ENCODE measurements at places on chromosomes 4 and X.

GRCh38 chr4:162522724-162523123 lies 358.9 kb upstream of the FSTL5 start:
- no peak for DNase-seq

- no peak for DNase-seq
These were observed 43.7 kb downstream of the BBS12 start for GRCh38 chr4:122775987-122776836.

DNA sequence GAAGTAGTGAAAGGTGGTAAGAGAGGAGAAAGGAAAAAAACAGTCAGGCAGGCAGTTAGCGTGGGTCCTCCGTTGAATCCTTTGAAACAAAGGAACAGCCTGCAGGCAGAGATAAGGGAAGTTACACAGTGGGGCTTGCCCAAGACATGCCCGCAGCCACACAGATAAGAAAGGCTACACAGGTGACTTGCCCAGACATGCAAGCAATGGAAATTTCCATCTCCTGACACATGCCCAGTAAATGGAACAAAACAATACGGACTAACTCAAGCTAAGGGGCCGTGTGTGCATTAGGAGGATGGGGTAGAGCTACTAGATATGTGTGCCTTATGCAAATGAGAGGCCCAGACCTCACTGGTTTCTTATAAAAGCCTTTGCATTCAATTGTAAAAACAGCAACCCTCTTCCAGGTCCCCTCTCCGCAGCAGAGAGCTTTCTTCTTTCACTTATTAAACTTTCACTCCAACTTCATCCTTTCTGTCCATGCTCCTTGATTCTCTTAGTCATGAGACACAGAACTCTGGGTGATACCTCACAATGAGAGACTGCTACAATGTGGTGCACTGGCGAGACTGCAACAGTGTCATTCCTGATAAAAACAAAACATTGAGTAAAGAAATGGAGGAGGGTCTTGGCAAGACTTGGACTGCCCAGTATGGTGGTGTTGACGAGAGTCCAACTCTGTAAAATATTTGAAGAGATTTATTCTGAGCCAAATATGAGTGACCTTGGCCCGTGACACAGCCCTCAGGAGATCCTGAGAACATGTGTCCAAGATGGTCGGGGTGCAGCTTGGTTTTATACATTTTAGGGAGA lies 997.4 kb upstream of the PRKX start:
- DNase-seq: no peak

DNA sequence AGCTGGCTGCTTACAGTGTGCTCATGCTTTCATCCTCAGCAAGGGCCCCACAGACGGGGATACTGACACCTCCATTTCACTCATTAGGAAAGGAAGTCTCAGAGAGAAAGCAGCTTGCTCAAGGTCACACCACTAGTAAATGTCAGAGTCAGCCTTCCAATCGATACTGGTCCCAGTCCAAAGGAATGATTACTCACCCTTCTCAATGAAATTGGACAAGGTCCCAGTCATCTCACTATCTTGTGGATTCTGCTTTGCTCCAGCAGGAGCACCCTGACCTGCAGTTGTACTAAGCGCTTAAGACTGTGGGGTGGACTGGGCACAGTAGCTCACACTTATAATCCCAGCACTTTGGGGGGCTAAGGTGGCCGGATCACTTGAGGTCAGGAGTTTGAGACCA lies 132.2 kb upstream of the SLC34A2 start:
- DNase-seq: no peak

GRCh38 chr4:188680004-188680666 lies 540.9 kb downstream of the TRIML1 start:
- DNase-seq: no peak

GRCh38 chr4:174629265-174629664 lies 107.0 kb upstream of the HPGD start:
- DNase-seq: no peak

DNA sequence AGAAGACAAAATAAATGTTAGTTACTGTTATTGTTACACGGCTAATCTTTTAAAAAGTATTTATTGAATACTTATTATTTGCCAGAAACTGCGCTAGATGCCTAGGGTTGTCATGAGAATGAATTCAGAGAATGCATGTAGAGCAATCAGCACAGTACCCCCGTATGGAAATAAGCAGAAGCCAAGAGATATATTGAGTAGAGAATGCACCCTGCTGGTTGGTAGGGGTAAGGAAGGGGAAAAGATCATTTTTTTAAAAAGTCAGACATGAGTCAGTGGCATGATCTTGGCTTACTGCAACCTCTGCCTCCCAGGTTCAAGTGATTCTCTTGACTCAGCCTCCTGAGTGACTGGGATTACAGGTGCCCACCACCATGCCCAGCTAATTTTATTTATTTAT lies 13.1 kb upstream of the DRP2 start:
- DNase-seq: peak; percentile 20

DNA sequence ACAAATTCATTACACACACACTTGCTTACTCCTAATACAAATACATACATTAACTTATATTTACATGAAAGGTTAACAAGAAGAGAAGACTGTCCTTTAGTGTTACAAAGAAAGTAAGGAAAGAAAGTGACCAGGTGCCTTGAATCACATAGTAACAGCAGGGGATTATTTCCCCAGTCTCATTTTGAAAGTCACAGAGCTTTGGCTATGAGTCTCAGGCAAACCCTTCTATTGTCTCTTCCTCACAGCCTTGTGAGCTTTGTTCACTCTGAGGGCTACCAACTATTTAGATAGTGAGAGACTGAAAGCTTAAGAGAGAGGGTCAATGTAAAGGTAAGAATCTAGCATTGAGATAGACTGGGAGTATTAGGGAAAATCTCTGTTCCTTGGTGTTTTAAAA lies 161.6 kb downstream of the NPNT start:
- DNase-seq: no peak

GRCh38 chr4:140612357-140612756 lies 43.6 kb upstream of the UCP1 start:
- no peak for DNase-seq

GRCh38 chrX:31063114-31063513 lies 8.7 kb downstream of the FTHL17 start:
- no peak for DNase-seq

- DNase-seq: no peak
These were observed 94.1 kb upstream of the HPRT1 start for GRCh38 chrX:134365904-134366303.

GRCh38 chr4:42905591-42905990 lies 13.1 kb downstream of the GRXCR1 start:
- DNase-seq: no peak

- no peak for DNase-seq
These were observed 67.3 kb downstream of the AFAP1 start for GRCh38 chr4:7872264-7872771.

- no peak for DNase-seq
These were observed 7.5 kb upstream of the BMP2K start for GRCh38 chr4:78768452-78769180.

- DNase-seq: no peak
These were observed 132.5 kb downstream of the GPC3 start for GRCh38 chrX:133852837-133853356.

DNA sequence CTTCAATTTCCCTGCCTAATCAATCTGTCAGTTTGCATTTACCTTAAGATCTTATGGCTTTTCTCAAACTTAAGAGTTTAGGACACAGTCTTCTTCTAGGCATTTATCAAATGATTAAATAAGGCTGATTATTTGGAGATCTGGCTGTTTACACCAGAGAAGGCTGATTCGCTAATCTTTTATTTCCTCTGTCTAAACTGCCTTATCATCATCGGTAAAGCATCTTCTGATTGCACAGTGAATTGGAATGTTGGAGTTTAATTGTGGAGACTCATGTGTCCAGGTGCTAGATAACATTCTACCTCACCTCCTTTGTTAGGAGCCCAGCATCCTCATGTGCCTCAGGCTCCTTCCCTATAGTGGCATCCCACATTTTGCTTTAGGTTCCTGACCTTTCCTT lies 100.3 kb upstream of the DDIT4L start:
- no peak for DNase-seq

GRCh38 chrX:68498044-68498507 lies 775 bp upstream of the YIPF6 start:
- DNase-seq: no peak

DNA sequence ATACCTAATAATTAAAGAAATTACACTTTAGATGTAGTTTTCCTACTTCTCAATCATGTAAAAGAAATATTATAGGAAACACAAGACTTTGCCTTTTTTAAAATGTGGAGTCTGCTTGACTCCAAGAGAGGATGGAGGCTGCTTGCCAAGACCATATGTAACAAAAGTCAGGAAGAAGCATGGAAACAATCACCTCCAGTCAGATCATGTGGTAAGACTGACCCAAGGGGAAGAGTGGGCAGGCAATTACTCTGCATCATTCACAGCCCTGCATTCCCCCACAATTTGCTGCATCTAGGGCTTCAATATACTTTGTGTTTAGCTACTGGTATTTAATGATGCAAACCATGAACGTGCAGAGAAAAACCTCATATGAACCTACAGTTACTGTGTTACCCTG lies 78.0 kb upstream of the RXFP1 start:
- DNase-seq: no peak

DNA sequence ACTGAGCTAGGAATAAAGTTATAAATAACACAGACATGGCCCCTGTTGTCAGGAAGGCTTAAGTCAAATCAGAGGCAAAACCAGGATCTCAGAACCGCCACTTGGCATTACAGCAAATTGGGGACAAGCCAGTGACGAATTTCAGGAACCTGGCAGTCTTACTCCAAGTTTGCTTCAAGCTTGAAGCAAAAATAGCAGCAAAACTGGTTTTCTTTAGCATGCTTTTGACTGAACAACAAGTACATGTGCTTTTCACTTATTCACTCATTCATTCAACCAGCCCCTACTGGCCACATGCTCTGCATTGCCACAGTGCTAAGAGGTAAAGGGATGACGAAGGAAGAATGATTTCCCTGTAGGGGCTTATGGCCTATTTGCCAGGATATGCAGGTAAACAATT lies 253.9 kb upstream of the PPARGC1A start:
- DNase-seq: no peak

DNA sequence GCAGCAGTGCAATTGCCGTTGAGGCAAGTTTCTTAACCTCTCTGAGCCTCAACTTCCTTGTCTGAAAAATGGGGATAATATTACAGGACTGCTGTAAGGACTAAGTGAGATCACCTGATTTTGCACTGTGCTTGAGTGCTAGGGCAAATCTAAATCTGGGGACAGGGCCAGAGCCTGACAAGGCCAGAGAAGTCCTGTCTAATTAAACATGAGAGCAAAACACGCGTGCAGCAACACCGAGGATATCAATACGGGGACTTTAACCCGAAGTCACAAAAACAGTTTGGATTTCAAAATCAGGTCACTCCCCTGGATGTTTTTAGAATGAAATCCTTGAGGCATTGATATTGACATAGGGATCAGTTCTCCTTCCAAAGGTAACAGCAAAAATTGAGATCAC lies 5.7 kb upstream of the GJB1 start:
- DNase-seq: no peak

GRCh38 chr4:84879651-84880200 lies 86.8 kb downstream of the WDFY3 start:
- no peak for DNase-seq

- DNase-seq: no peak
These were observed 58.7 kb downstream of the UGT2A3 start for GRCh38 chr4:68892861-68893260.

DNA sequence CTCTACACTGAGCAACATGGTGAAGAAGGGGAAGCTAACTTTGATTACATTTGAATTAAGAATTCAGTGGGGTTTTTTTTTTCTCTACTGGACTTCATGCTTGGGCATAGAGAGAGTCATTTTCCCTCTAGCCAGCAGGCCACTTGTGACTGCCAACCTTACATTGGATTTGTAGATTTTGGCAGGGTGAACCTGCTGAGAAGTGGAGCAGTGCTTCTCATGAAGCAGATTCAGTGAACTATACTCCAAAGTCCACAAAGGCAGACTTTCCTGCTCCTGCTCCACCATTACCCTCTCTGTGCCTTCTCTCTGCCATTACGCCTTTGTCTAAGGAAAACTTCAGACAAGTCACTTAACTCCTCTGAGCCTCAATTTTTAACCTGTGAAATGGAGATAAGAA lies 69.9 kb downstream of the PAK3 start:
- no peak for DNase-seq

DNA sequence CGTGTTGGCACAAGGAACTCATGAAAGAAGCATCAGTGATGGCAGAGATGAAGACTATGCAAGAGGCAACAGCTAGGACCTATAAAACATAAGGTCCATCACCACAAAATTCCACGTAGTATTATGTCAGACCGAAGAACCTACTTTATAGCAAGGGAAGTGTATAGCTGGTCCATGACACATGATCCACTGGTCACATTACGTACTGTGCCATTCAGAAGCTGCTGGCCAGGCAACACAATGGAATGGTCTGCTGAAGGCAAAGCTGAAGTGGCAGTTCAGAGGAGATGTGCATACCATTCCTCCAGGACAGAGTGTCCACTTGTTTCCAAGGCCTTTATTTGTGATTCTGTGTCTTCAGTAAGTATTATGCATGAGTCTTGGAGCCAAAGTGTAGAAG lies 215.5 kb upstream of the UGT8 start:
- no peak for DNase-seq

- DNase-seq: no peak
These were observed 24.8 kb upstream of the AFAP1 start for GRCh38 chr4:7964459-7964858.

GRCh38 chr4:150906987-150907633 lies 108.0 kb downstream of the LRBA start:
- no peak for DNase-seq

GRCh38 chr4:183175631-183176232 lies 76.7 kb downstream of the WWC2 start:
- DNase-seq: no peak

- DNase-seq: no peak
These were observed 289.7 kb downstream of the STK32B start for GRCh38 chr4:5340991-5341451.

- no peak for DNase-seq
These were observed 69.9 kb downstream of the GATB start for GRCh38 chr4:151690876-151691275.

DNA sequence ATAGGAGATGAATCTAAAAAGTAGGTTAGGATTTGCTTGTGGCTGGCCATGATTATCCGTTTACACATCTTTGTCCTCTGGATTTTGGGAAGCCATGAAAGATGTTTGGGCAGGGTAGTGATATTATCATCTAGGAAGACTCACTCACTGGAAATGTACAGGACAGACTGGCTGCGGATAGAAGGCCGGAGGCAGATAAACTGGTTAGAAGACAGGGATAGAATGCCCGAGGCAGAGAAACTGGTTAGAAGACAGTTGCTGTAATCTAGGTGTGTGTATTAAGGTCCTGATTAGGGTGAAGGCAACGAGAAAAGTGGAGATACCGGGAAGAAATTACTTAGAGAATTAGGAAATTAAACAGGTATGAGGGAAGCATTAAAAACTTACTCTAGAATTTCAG lies 68.8 kb downstream of the SPRY1 start:
- DNase-seq: no peak

GRCh38 chrX:1679238-1679637 lies 64.4 kb downstream of the ASMT start:
- no peak for DNase-seq

DNA sequence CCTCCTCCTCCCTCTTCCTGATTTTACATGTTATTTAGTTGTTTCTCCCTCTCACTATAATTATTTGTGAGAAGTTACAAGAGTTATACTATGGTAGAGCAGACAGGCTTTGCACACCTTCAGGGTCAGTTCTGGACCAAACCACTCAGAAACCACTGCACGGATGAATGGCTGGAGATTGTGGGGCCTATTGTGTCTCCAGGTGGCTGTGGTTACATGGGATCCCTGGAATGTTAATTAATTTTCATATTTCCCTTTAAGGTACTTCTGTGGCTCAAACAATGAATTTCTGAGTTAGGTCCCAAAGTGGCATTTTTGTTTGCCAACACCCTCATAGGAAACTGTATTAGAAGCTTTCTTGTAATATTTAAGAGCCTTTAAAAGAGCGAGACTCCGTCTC lies 151.9 kb downstream of the BMPR1B start:
- no peak for DNase-seq

Measured in GM10248 (cell line).